ENCODE measurements at places on chromosomes 11 and 22.

DNA sequence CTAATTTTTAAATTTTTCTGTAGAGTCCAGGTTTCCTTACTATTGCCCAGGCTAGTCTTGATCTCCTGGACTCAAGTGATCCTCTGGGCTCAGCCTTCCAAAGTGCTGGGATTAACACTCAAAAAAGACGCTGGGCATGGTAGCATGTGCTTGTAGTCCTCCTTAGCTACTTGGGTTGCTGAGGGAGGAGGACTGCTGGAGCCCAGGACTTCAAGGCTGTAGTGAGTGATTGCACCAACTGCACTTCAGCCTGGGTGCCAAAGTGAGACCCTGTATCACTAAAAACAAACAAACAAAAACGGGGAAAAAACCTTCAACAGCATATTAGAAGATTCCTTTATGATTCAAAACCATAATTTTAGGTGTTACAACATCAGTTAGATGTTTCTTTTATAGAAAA, 44.6 kb downstream of the RSF1 start:
- no peak for DNase-seq

DNA sequence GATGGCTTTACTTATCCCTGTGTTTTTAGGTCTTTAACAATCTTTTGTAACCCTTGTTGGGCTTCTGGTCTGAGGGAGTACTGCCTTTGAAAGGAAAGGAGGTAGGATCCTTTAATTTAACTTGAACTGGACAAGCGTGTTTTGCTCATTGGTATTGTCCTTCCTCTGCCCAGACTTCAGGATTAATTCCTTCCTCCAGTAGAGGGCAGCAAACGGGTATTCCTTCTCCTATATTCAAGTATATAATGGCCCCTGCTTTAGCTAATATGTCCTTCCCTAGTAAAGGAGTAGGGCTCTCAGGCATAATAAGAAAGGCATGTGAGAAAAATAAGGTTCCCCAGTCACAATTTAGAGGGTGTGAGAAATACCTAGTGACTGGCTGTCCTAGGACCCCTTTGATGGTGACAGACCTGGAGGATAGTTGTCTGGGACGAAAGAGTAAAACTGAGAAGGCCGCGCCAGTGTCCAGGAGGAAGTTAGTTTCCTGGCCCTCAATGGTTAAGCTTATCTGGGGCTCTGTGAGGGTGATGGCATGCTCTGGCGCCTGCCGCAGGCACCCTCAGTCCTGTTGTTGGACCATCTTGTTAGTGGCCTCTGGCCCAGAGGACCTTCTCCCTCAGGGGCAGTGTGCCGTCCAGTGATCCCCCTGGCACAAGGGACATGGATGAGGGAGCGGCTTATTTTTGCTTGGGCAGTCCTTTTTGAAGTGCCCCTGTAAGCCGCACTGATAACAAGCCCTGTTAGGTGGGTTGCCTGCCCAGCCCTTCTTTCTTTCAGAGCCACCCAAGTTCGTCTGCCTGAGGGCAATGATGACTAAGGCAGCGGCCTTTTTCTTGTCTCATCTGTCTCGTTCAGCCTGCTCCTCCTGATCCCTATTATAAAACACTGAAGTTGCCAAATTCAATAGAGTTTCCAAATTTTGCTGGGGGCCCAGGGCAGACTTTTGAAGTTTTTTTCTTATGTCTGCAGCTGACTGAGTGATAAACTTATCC, 51.8 kb downstream of the C11orf71 start:
- no peak for DNase-seq

DNA sequence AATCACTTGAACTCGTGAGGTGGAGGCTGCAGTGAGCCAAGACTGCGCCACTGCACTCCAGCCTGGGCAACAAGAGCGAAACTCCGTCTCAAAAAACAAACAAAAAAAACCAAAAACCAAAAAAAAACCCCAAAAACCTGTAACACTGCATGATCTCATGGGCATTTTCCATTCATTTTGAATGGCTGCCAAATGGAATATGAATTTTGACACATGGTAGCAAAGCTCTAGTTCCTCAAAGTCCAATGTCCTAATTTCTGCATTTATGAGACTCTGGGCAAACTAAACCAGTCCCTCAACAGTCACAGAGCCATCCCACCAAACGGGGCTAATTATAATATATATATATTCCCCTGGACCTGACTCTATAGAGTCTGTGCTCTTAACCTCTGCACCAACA, 61.8 kb downstream of the SGSM3 start:
- no peak for DNase-seq

GRCh38 chr11:117638911-117639543, 158.0 kb downstream of the DSCAML1 start:
- no peak for DNase-seq

- no peak for DNase-seq
These were observed 1.3 kb upstream of the ARAP1 start for GRCh38 chr11:72753341-72754148.

GRCh38 chr22:22655452-22656290, 11.3 kb downstream of the GGTLC2 start:
- no peak for DNase-seq

DNA sequence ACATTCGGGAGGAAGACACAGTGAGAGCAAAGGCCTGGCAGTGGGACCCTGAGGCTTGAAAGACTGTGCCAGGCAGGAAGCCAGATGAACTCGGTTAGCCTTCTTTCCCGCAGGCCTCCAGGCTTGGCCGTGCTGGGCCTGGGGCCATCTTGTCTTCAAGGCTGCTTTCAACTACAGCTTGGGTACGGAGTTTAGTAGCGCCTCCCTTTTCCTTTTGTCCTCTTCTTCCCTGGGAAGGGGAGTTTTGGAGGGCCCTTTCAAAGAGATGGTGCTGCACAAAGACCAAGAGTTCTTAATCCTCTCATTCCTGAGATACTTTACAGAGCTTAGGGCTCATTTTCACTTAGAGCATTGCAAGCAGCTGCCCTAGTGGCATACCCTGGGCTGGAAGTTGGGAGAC, 87.5 kb downstream of the TP53I11 start:
- no peak for DNase-seq

DNA sequence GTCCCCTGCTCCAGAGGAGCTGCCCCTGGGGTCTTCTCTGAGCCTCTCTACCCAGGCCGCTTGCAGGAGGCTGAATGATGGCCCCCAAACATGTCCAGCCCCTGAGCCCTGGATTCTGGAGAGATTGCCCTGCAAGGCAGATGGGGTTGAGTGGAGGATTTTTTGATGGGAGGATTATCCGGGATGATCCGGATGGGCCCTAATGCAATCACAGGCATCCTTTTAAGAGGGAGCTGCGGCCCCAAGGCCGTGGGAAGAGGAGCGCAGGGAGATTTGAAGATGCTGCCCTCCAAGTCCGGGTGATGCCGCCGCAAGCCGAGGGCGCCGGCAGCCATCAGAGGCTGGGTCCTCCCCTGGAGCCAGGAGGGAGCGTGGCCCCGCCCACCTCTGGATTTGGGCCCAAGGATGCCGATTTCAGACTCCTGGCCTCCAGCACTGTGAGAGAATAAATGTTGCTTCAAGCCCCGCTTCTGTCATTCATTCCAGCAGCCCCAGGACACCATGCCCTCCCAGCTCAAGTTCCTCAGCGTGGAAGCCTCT, 66.0 kb downstream of the WNT7B start:
- no peak for DNase-seq

GRCh38 chr22:39715778-39716495, 145.4 kb downstream of the CACNA1I start:
- no peak for DNase-seq

DNA sequence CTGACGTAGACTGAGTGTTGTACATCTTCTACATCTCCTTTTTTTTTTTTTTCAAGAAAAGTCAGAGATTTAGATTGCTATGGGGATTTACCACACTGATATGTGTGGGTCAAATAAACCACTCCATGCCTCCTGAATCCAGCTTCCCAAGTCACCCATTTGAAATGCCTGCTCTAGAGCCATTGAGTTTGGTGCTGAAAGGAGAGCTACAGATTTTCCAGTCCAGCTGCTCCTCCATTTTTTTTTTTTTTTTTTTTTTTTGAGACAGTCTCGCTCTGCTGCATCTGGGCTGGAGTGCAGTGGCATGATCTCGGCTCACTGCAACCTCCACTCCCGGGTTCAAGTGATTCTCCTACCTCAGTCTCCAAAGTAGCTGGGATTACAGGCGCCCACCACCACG, 115.2 kb upstream of the TIMP3 start:
- no peak for DNase-seq

All from substantia nigra (tissue), 51 donors.